Skin of body (tissue), 3 donors: ENCODE measurements at places on chromosomes 12 and 14. TPM values are rescaled to one million over a fixed set of nuclear protein-coding genes. Genes with fewer than 3 reads are reported as not detected.

Gene LGR5
- total RNA-seq = 13.7 TPM

Gene RPGRIP1
- total RNA-seq = 0.10 TPM

Gene CALM1
- total RNA-seq = 325 TPM

Gene NEUROD4
- total RNA-seq = not detected

Gene CRADD
- total RNA-seq = 15.5 TPM

Gene ZDHHC22
- under 0.01 TPM for total RNA-seq

Gene FGF23
- not detected for total RNA-seq

Gene KRT75
- total RNA-seq = 84.8 TPM

Gene DENND5B
- total RNA-seq = 11.3 TPM

GRCh38 chr12:15633201-15633600 lies 156.0 kb downstream of the EPS8 start:
- no peak for DNase-seq

DNA sequence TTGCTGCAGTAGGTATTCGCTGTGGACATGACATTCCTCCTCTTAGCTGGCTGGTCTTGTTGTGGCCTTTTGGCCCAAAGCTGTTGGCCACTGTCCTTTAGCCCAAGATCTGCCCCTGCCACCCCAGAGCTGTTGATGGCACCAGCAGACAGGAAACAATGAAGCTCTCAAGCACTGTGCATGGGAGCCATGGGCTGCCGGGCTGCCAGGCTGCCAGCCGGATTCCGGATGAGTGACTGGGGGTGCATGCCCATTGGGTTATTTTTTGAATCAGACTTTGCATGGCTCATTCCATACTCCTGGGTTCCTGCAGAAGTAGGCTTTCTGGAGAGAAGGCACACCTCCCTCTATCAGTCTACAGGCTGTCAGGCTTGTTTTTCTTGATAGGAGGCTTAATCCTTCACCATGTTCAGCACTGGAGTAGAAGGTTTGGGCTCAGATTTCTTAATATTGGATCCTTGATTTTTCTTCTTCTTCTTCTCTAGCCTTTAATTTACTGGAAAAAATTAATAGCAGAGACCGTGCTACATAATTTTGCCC lies 32.4 kb downstream of the MAX start:
- DNase-seq = no peak

DNA sequence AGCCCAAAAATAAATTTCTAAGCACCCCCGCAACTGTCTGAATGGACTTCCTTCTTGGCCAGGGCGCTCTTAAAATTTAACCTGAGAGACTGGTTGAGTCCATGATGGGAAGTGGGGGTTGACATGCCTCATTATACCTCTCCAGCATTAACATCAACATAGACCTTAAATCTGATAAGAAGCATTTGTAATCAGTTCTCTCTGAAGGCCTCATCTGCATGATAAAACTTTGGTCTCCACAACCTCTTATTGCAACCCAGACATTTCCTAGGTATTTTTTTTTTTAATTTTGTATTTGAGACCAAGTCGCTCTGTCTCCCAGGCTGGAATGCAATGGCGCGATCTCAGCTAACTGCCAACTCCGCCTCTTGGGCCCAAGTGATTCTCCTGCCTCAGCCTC lies 10.4 kb upstream of the SLC8B1 start:
- DNase-seq = no peak

DNA sequence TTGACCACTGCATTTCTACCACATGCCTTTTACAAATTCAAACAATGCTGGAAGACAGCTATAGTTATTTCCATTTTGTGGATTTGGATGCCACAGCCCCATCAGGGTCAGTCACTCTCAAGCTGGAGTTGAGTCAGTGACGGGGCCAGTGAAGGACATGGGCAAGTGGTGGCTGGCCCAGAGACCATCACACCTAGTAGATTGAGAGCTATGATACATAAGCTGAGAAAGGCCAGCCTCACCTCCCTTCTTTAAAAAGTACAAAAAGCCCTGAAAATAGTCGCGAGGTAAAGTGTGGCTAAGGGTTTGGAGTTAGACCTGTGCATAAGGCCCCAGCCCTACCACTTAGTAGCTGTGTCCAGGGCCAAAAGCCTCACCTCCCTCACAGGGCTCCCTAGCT lies 4.1 kb downstream of the KCTD10 start:
- DNase-seq = no peak

GRCh38 chr14:73466861-73467260 lies 8.5 kb upstream of the NUMB start:
- DNase-seq = no peak

- DNase-seq = no peak
Measured at GRCh38 chr14:53569446-53569845, 387.2 kb downstream of the BMP4 start.

DNA sequence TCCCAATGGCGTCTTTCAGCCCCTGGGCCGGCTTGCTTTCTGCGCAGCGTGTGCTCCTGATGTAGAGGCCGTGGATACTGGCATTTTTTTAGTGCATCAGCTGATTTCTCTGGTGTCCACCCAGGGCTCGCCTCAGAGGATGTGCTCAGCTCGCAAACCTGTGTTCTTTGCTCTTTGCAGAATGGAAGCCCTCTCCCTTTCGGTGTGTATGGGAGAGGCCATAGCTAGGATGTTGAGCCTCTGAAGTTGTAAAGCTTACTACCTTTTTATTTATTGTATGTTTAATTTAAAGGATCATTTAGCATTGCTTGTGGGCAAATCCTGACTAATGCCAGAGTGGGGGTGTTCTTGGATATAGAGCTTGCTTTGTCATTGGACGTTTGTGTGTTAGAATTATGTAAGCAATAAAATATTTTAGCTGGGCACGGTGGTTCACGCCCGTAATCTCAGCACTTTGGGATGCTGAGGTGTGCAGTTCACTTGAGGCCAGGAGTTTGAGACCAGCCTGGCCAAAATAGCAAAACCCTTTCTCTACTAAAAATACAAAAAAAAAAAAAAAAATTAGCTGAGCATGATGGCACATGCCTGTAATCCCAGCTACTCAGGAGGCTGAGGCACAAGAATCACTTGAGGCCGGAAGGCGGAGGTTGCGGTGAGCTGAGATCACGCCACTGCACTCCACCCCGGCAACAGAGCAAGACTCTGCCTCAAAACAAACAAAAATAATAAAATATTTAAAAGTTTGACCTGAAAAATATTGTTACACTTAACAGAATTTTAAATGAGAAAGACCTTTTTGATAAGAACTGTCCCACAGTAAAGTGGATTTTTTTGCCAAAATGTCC lies 52.6 kb upstream of the MMP17 start:
- DNase-seq = no peak

DNA sequence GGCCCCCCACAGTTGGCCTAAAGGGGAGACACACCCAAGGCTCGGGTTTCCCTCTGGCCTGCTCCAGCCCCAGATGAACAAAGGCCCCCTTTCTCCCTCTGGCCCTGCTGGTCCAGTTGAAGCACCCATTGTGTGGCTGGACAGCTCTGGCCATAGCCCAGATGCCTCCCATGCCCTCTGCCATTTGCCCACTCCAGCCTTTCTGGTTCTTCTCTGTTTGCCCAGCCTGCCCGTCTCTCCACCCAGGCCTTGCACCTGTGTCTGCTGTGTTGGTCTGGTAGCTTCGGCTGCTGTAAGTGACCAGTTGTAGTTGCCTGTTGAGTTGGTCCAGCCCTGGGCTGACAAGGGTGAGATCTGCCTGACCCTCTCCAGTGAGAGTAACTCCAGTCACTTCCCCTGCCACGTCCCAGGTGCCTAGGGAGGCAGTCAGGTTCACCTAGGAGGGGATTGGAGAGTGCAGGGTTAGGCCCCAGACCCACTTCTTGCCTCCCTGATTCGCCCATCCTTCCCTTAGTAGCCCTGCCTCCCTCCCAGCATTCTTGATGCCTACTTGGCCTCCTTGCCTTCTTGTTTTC lies 3.0 kb downstream of the B4GALNT1 start:
- DNase-seq = no peak

GRCh38 chr12:104521731-104522130 lies 65.0 kb downstream of the CHST11 start:
- DNase-seq = no peak

- DNase-seq = peak; percentile 11
Measured at GRCh38 chr14:84254290-84254689, 1275.7 kb upstream of the FLRT2 start.
